ENCODE measurements at places on chromosomes 1 and 21.

GRCh38 chr1:193299038-193299437 lies 112.6 kb upstream of the B3GALT2 start:
- no peak for DNase-seq

DNA sequence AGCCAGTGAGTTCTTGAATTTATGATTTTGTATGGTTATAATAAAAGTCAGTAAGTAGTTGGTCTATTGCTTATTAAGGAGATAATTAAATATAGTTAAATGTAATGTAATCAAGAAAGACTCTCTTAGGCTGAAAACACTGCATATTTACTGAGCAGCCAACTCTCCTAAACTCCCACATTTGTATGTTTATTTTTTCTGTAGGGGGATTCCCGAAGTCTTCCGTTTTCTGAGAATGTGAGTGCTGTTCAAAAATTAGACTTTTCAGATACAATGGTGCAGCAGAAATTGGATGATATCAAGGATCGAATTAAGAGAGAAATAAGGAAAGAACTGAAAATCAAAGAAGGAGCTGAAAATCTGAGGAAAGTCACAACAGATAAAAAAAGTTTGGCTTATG lies 56.7 kb downstream of the PKN2 start:
- DNase-seq: no peak

GRCh38 chr21:35414507-35415139 lies 365.5 kb upstream of the RUNX1 start:
- no peak for DNase-seq

- no peak for DNase-seq
Observed at GRCh38 chr21:29737186-29737585, 202.6 kb downstream of the GRIK1 start.

GRCh38 chr1:6984986-6985385 lies 199.7 kb downstream of the CAMTA1 start:
- DNase-seq: no peak

GRCh38 chr21:21163904-21164303 lies 165.7 kb downstream of the NCAM2 start:
- DNase-seq: no peak

DNA sequence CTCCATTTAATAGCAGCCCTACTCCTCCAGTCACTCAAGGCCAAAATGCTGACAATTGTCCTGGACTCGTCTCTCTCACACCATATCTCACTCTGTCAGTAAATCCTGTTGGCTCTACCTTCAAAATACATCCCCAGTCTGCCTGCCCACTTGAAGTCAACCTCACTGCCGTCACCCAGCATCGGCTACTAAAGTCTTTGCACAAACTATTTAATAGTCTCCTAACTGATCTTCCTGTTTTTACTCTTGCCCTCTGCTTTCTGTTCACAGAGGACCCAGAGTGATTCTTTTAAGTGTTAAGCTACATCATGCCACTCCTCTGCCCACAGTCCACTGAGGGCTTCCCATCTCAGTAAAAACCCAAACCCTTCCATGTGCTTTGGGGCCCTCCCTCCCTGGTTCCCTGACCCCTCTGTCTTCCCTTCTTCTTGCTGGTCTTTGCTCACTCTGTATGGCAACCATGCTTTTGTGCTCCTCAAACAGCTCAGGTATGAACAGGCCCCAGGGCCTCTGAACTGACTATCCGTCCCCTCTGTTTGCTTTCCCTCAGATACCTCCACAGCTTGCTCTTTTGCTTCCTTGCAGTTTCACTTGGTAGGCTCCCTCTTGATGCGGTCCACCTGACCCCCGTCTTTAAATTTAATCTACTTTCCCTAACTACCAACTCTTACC lies 19.0 kb downstream of the RNASEL start:
- DNase-seq: no peak

GRCh38 chr1:91754348-91754747 lies 131.6 kb downstream of the TGFBR3 start:
- peak; percentile 62 for DNase-seq

DNA sequence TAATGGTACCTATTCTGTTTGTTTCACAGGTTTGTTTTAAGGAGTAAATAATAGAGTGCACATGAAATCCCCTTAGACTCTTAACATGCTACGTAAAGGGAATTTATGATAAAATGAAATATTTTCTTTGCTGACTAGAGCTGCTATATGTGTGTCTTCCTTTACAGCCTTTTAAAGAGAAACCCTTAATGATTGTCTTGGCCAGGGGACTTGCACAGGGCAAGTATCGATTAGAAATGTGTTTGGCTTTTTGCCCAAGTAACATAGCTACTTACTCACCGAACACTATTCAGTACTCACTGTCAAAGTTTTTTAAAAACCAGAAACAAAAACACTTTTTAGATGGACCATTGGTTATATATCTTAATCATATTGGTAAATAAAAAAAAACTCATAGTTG lies 71.3 kb upstream of the KIAA1614 start:
- no peak for DNase-seq

DNA sequence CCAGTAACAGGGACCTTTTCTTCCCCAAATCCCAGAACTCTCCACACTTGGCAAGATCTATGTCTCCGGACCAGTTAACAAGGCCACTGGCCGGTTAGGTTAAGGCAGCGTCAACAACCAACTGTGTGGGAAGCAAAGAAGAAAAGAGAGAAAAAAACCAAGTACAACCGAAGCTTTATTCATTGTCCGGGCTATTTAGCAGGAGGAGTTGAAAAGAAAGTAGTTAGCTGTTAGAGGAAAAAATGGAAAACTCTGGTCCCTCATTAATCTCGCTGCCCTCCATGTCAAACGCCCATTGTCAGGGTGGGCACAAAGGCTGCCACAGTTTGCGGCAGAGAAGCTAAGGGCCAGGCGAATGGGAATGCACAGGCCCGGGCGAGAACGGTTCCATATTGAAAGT lies 49.3 kb upstream of the GRIK3 start:
- DNase-seq: no peak

DNA sequence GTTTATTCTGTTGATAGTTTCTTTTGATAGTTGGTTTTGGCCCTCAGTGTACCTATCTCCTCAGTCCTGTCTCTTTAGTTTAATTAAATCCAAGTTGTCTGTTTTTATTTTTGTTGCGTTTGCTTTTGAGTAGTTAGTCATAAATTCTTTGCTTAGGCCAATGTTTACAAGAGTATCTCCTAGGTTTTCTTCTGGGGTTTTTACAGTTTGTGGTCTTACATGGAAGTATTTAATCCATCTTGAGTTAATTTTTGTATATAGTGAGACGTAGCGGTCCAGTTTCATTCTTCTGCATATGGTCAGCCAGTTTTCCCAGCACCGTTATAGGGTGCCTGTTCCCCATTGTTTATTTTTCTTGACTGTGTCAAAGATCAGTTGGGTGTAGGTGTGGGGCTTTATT lies 139.4 kb downstream of the POU2F1 start:
- DNase-seq: no peak

GRCh38 chr1:84785271-84786036 lies 95.2 kb upstream of the SSX2IP start:
- DNase-seq: no peak

DNA sequence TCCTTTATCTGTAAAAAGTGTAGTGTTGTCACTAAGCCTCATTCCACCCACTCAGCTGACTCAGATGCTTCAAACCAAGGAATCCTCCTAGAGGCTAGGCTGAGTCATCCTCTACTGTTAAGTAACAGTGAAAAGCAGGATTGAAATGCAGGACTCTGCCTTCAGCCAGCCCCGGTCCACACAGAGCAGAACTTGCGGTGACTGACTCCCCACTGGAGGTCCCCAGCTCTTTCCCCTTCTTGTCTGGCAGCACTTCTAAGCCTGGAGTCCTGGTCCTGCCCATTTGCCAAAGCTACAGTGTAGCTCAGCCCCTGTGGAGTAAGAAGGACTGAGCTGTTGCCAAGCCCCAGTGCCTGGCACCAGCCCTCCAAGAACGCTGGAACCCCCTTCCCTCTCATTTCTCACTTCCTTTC lies 1.7 kb downstream of the RAB7B start:
- DNase-seq: peak; percentile 93

GRCh38 chr1:103447471-103447870 lies 78.0 kb upstream of the RNPC3 start:
- DNase-seq: no peak

DNA sequence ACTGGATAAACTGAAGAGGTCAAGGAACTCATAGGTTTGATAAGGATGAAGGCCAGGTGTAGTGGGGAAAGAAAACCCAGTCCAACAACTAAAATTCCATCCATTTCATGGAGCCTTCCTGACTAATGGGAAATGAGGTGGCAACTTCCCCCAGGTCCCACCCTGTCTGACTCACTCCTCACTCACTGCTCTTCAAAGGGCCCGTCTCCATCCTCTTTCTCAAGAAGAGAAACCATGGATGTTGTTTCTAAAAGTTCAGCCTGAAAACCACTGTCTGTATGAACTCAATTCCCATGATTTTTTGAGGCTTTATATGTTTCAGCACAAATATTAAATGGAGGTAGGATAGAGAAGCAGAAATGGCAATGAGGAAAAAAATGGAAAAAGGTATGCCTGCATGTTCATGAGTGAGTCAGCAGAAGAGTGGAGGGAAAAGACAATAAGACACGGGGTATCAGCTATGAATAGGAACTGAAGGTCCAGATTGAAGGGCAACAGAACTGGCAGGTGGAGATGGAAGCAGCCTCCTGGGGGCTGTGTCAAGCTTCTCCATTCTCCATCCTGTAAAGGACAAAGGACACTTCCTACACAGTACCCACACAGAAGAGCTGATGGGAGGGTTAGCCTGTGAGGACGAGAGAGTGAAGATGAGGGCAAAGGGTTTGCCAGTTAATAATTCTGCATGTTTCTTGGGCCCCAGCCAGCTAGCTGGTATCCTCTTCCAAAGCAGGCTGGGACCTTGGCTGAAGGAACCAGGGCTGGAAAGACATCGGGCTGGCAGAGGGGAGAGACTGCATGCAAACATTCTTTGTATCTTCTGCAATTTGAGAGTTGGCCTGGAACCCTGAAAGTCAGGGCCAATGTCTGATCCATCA lies 5.5 kb upstream of the ELOVL1 start:
- no peak for DNase-seq

DNA sequence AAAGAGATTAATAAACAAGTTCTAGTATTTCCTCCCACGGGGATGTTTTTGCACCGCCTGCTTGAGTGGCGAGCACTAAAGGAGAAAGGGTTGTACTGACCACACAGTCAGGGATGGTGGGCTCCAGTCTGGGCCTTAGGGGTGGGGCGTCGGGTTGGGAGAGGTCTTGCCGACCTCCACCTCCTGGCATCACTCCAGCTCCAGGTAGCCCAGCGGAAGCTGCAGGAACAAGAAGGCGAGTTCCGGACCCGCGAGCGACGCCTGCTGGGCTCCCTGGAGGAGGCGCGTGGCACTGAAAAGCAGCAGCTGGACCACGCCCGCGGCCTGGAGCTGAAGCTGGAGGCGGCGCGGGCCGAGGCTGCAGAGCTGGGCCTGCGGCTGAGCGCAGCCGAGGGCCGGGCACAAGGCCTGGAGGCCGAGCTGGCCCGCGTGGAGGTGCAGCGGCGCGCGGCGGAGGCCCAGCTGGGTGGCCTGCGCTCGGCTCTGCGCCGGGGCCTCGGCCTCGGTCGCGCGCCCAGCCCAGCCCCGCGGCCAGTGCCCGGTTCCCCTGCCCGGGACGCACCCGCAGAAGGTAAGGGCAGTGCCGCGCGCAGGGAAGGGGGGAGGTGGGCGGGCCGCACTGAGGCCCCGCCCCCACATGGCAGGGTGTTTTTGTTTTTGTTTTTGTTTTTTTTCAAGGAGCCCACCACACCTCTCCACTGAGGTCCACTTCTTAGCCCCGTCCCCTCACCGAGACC lies 19.7 kb downstream of the MFAP2 start:
- no peak for DNase-seq

DNA sequence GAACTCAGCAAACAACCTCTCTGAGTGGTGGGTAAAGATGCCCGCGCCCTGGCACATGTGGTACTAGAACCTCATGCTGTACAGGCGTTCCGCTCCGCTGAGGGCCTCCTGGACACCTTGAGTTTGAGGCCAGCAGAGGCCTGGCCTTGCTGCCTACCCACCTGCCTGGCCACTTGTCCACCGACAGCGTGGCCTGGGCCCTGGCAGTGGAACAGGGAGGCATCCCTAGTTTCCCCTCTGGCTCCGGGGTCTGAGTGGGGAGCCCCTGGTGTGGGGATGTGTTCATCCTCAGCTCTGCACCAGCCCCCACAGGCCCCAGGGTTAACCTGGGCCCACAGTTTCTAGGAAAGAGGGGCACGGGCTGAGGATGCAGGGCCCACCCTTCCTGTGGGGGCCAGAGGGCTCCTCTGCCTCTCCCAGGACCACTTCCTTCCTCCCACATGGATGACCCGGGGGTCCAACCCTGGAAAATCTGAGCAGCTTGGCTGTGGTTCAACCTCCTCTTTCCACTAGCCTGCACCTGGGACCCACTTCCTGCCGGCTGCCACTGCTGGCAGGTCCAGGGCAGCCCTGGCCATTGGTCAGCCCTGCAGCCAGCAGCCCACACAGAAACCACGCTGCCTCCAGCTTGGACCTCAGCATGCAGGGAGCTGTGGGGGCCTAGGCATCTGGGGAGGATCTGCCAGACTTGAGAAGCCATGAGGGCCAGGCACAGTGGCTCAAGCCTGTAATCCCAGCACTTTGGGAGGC lies 53.3 kb upstream of the COL18A1 start:
- no peak for DNase-seq

DNA sequence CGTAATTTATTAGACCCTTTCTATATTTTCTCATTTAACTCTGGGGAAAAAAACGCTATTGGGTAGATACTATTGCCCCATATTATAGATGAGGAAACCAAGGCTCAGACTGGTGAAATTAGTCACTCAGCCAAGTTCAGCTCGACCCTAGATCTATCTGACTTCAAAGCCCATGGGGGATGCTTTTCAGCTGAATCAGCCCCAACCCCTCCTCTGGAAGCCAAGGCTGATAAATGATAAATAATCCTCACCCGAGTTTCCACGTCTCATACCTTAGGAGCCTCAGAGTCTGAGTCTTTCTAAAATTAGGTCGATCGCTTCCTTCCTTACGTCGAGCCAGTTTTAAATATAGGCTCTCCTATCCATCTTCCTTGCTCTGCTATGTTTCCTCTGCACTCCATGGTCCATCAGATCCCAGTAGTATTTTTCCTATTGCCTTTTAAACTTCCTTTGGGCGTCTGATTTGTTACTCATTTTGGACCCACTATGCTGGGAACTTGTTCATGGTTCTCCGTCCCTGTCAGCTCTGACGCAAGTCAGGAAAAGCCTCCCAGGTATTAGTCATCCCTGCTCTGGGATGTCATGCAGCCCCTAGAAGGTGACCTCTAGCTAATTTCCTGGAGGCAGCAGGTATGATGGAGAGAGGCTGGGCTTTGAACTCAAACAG lies 122.8 kb downstream of the PLPP3 start:
- DNase-seq: no peak

DNA sequence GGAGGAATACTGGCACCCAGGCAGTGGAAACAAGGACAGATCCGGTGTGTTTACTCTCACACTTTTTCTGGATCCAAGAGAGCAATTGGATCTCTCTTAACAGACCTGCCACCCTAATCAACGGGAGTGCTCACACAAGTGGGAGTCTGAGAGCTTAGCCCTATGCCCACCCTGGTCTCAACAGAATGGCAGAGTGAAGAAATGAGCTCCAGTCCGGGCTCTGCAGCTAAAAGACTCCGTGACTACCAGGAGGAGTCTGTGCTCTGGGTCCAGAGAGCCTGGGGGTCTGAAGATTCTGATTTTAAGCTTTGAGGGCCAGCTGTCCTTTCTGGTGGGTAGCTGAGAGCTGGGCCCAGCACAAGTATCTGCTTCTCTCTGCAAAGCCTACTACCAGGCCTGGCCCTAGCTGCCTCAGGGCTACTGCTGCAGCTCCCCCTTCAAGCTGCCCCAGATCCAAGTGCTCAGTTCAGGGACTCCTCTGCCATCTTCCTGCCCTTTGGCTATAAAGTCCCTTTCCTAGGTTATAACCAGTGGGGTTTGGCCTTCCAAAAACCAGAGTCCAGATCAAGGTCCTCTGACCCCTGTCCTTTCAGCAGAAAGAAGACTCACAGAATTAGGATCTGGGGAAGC lies 3.9 kb downstream of the S100A9 start:
- no peak for DNase-seq
